ENCODE measurements at places on chromosomes 1 and 21.

GRCh38 chr21:31869750-31870149 lies 3.1 kb upstream of the HUNK start:
- no peak for DNase-seq

- DNase-seq, result no peak
Measured at GRCh38 chr1:116680752-116681151, 13.2 kb upstream of the IGSF3 start.

- no peak for DNase-seq
Measured at GRCh38 chr1:53600561-53600960, 138.4 kb downstream of the GLIS1 start.

DNA sequence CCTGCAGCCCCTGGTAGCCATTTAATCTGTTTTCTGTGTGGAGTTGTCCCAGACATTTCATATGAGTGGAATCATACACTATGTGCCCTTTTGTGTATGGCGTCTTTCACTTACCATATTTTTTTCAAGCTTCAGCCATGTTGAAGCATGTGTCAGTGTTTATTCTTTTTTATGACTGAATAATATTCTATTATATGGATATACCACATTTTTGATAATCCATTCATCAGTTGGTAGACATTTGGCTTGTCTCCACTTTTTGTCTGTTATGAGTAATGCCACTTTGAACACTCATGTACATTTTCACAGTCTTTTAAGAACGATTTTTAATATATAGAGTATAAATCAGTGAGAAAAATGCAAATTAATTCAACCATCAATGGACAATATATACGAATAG lies 44.7 kb downstream of the ATF6 start:
- no peak for DNase-seq

GRCh38 chr1:107110326-107110725 lies 30.5 kb upstream of the NTNG1 start:
- peak; percentile 81 for DNase-seq

- DNase-seq, result no peak
Measured at GRCh38 chr21:41124641-41125201, 43.2 kb upstream of the BACE2 start.

DNA sequence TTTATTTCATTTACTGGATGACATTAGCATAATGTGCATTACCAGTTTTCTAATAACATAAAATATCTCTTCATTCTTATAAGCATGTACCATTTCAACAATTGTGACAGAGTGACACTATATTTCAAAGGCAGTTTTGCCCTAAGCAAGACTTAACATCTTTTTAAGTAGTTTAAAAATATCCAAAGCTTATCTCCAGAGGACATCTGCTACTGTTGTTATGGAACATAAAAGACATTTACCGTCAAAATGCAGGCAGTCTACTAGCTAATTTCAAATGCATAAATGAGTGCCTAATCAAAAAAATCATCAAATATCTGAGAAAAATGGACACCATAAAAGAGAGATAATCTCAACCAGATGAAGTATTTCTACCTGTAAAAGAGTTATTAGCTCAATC lies 782.4 kb upstream of the BRINP3 start:
- no peak for DNase-seq

Measured in fibroblast of upper back skin (primary cell).